ENCODE measurements at places on chromosomes 5 and 9.

DNA sequence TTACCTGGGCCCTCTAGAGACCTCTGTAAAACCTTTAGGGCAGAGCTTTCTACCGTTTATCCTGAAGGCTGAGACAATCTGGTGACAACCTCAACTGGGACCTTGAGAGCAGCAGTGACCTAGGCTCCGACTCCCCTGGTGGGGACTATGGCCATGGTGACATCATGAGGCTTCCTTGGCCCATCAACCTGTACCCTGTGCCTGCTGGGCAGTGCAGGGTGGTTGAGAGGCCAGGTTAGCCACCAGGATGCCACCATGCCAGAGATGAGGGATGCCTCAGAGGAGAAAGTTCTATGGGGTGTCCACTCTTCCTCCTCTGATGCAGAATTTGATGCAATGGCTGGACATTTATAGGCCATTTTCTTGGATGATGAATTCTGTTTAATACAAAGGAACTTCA lies 194.8 kb downstream of the PDZD2 start:
- H3K27ac ChIP-seq, result no peak overlapping the region
- peaks cover 4% of the 10 kb centered on the region for H3K36me3 ChIP-seq
- no peaks in the 10 kb centered on the region for H3K27me3 ChIP-seq
- H3K4me3 ChIP-seq, result no peak overlapping the region
- no peak for DNase-seq

DNA sequence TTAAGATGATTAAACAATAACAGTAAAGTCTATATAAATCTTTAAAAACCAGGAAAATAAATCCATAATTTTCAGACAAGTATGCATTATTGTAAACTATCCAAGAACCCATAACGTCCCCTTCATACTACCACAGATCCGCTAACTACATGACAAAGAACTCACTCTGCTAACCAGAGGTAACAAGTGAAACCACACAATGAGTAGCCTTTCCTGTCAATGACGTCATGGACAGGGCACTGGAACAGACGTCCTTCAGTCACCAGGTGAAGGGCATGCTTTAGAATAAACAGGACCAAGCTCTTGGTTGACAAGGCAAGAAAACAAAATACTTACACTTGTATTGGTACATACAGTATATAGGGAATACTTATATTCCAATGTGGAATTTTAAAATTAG lies 45.2 kb downstream of the RNF130 start:
- H3K36me3 ChIP-seq, result peaks cover 33% of the 10 kb centered on the region
- no peak for DNase-seq
- no peaks in the 10 kb centered on the region for H3K27me3 ChIP-seq
- no peak overlapping the region for H3K27ac ChIP-seq
- H3K4me3 ChIP-seq, result no peak overlapping the region
- no peaks in the 10 kb centered on the region for H3K4me1 ChIP-seq

- H3K36me3 ChIP-seq, result no peaks in the 10 kb centered on the region
- no peaks in the 10 kb centered on the region for H3K4me1 ChIP-seq
- no peak overlapping the region for H3K27ac ChIP-seq
- no peaks in the 10 kb centered on the region for H3K27me3 ChIP-seq
- no peak overlapping the region for H3K4me3 ChIP-seq
Measured at GRCh38 chr5:55920784-55921183, 69.6 kb downstream of the IL31RA start.

GRCh38 chr5:98464737-98465330 lies 308.6 kb upstream of the RGMB start:
- H3K4me3 ChIP-seq, result no peak overlapping the region
- no peak overlapping the region for H3K27ac ChIP-seq
- H3K27me3 ChIP-seq, result no peaks in the 10 kb centered on the region
- no peaks in the 10 kb centered on the region for H3K36me3 ChIP-seq
- H3K4me1 ChIP-seq, result no peaks in the 10 kb centered on the region

Measured in H9 (cell line).